ENCODE measurements at places on chromosomes 6 and 20.

- DNase-seq = no peak
These were observed 181.4 kb upstream of the UST start for GRCh38 chr6:148565321-148565926.

DNA sequence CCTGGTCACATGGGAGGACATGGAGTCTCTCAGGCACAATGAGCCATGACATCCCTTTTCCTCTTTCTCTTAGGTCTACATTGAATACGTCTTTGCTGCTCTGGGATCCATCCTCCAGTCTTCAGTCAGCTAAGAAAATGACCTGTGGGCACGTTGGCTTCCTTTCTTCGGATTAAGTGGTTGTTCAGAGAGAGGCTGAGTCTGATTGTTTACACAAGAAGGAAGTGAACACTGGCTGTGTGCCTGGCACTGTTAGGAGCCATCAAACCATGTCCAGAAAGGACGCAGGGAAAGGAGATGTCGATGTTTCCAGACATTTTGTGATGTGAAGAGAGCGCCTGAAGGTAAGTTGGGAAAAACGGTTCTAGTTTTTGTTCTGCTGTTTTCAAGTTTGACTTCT, 309.9 kb upstream of the CDYL start:
- no peak for DNase-seq

- no peak for DNase-seq
These were observed 54.7 kb downstream of the GFOD1 start for GRCh38 chr6:13432526-13433184.

GRCh38 chr20:58515233-58516212, at the start of gene APCDD1L:
TSS of gene APCDD1L (minus strand) at chr20:58515399. CDS start at chr20:58514707, 692 bp downstream.
- DNase-seq = no peak

DNA sequence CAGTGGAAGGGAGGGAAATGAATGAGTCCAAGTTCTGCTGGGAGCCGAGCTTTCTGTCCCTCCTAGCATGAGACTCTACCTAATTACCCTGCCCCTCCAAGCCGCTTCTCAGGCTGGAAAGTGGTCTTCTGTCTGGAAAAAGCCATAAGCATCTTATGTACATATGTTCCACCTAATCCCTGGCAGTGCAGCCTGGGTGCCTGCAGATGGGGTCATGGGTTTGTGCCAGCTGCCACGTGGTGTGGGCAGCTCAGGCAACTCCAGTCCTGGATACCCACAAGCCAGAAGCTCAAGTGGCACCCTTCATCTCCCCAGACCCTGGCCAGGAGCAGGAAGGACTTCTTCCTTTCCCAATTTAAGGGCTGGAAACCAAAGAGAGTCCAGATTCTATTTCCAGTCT, 253.1 kb downstream of the LY86 start:
- no peak for DNase-seq

GRCh38 chr6:157518397-157519250, 137.6 kb downstream of the ZDHHC14 start:
- no peak for DNase-seq

DNA sequence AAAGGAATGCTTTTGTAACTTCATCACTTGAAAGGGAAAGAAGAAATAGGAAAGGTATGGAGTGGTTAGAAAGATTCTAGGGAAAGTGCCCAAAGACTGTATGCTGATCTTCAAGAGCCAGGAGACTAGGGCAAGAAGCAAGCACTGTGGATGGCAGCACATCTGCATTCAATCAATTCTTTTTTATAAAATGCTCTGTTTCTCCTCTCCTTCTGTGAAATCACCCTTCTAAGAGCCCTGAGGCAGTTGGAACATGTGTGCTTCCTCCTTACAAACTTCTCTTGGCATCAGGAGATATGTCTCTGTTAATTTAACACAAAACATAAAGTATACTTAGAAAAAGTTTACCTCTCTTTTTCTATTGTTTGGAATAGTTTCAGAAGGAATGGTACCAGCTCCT, 1162.2 kb upstream of the GJE1 start:
- DNase-seq = no peak

GRCh38 chr6:36235862-36236261, 34.0 kb upstream of the PNPLA1 start:
- no peak for DNase-seq

DNA sequence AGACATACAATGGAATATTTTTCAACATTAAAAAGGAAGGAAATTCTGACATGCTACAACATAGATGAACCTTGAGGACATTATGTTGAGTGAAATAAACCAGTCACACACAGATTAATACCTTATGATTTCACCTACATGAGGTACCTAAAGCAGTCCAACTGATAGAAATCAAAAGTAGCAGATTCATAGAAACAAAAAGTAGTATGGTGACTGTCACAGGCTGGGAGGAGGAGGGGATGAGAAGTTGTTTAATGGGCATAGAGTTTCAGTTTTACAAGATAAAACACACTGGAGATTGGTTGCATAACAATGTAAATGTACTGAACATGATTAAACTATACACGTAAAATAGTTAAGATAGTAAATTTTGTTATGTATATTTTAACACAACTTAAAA, 48.5 kb upstream of the OLIG3 start:
- no peak for DNase-seq

DNA sequence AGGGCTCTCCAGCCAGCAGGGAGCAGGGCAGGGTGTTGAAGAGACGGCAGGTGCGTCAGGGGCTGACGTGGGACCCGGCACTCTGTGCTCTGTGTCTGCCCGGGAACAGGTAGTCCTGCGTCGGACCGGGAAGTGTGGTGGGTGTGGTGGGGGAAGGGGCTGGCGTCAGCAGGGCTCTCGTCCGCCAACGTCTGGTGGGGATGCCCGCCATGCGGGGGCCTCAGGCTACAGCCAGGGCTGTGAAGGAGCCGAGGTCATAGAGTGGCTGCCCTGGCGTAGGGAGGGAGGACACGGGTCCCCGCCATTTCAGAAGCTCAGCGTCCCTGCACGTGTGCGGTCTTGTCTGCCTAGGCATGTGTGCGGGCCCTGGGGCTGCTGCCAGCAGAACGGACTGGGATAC, 25.3 kb downstream of the DNAJC5 start:
- no peak for DNase-seq

- DNase-seq = no peak
These were observed 9.7 kb upstream of the IBTK start for GRCh38 chr6:82257088-82257774.

- no peak for DNase-seq
These were observed 205.2 kb downstream of the ERMARD start for GRCh38 chr6:169956580-169956979.

- no peak for DNase-seq
These were observed 5.2 kb downstream of the HFE start for GRCh38 chr6:26092443-26092842.

DNA sequence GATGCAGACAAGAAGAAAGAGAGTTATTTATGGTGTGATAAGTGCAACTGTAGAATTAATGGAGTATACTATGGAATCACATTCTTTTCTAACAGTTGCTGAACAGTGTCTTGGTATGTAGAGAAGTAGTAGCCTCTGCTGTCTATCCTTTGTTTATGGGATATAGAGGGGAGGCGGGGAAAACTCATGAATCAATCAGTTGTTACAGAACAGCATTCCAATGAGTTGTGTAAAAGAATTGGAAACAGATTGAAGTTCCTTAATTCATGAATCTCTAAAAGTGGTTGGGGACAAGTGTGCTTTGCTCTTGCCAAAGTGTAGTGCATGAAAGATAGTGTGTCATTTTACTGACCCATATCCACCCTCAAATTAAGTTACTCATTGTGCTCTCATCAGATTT, 77.7 kb downstream of the FLRT3 start:
- DNase-seq = no peak

DNA sequence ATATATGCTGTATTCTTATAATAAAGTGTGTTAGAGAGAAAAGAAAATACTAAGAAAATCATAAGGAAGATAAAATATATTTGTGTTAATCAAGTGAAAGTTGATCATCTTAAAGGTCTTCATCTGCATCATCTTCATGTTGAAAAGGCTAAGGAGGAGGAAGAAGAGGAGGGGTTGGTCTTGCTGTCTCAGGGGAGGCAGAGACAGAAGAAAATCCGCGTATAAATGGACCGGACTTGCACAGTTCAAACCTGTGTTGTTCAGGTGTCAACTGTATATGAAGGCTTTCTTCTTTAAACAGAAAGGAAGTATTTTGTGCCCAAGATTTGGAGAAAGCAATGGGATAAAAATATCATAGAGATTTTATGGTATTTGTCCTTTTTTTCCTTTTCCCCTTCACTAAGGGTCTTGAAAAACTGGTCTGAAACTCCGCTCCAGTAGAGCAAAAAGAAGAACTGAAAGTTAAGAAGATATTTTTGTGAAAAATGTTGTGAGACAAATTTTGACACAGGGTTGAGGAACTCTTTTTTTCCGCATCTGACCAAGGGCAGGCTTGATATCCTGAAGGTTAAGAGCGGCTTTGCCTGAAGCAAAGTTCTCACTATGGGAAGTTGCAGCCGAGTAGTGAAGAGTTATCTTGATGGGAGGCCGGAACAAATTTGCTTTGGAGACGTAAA, 350.7 kb downstream of the LAMA2 start:
- DNase-seq = no peak

- DNase-seq = no peak
These were observed 5.5 kb downstream of the PTGIS start for GRCh38 chr20:49562311-49563014.

DNA sequence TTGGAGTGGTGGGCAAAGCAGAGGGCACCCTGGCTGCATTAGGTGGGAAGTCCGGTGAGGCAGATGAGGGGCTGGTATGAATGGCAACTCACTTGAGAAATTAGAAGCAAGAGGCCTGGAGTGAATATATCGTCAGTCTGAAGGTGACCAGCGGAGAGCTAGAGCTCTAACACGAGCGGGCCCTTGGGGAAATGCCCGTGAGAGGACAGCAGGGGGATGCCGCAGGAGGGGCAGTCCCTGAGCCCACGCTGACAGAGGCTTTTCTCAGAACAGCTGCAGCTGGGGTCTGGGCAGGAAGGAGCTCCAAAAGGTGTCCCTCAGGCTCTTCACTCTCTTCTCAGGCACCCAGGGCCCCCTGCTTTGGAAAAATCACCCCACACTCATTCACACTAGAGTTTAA, 32.0 kb upstream of the CD93 start:
- DNase-seq = no peak

- no peak for DNase-seq
These were observed 31.9 kb upstream of the ZNF217 start for GRCh38 chr20:53625311-53626129.

- no peak for DNase-seq
These were observed 114.1 kb downstream of the CD83 start for GRCh38 chr6:14231501-14232280.

GRCh38 chr6:129320892-129321291, 389.1 kb downstream of the ARHGAP18 start:
- DNase-seq = no peak

GRCh38 chr6:136084403-136084802, 165.7 kb downstream of the MTFR2 start:
- no peak for DNase-seq

DNA sequence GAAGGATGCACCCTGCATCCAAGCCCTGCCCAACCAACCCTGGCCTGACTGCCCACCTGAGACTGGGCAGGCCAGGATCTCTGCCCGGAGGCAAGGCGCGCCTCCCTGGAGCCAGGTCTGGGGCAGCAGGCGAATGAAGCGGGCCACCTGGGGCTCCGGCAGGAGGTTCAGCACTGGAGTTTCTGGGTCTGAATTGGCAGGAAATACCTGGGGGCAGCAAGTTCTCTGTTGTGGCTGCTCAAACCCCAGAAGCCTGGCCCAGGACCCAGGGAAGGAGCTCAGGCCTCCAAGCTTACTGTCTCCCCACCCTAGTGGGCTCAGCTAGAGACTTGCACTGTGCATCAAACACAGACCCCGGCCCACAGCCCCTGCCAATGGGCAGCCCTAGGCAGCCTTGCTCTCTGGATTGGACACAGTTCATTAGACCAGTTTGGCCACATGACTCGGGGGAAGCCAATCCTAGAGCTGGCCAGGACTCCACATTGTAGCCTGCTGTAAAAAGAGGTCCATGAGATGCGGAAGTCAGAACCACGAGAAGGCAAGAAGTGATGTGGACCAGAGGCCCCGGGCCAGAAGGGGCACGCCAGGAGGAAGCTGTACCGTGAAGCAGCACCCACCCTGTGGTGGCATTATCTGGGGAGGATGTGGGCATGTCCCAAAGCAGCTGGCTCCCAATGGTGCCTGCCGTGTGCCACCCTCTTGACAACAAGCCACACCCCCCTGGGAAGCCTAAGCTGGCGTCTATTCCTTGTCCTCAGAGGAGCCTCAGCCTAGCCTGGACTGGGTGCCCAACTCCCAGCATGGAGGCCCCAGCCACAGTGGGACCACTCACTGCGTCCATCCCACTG, 3.1 kb downstream of the CPXM1 start:
- DNase-seq = no peak

DNA sequence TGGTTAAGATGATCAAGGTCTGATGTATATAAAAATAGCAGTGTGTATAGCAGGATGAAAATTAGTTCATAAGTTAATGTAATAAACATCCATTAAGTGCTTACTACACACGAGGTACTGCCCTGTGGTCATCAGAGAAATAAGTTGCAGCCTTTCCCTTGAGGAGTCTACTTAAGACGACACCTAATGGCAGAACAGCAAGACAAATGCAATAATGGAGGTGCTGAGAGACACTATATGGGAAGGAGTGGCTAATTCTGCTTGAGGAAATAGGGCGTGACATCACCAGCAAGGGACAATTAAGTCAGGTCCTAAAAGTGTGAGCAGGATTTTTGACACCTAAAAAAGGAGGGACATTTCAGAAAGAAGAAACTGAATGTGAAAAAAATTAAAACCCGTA, 75.2 kb downstream of the BACH2 start:
- DNase-seq = no peak

- no peak for DNase-seq
These were observed 39.6 kb upstream of the NOX3 start for GRCh38 chr6:155495011-155495768.

DNA sequence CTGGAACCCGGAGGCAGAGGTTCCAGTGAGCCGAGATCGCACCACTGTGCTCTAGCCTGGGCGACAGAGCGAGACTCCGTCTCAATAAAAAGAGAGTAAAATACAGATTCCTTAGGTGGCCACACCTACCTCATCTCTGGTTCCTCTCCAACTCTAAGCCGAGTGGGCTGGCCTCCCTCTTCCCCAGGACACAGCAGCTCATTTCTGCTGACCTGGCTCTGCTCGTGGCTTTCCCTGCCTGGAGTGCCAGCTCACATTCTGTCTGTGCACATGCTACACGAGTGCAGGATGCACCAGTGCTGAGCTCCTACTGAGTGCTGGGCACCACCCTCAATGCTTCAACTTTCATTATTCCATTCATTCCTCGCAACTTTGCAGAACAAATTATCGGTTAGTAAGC, 28.8 kb downstream of the EFCAB8 start:
- no peak for DNase-seq

DNA sequence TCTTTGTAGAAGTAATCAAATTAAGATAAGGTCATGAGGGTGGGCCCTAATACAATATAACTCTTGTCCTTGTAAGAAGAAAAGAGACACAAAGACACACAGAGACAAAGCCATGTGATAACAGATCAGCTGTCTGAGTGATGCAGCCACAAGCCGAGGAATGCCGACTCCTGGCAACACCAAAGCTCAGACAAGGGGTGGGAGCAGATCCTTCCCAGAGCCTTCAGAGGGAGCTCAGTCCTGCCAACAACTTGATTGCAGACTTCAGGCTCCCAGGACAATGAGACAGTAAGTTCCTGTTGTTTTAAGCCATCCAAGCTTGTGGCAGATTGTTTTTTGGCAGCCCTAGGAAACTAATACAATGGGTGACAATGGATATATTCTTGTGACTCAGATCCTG, 325.0 kb upstream of the AGPAT4 start:
- DNase-seq = no peak

Measured in esophagus squamous epithelium (tissue), 5 donors.